ENCODE measurements at places on chromosomes 7 and 10.

GRCh38 chr7:116041615-116042014 is 11.1 kb upstream of the TFEC start:
- no peak for DNase-seq

DNA sequence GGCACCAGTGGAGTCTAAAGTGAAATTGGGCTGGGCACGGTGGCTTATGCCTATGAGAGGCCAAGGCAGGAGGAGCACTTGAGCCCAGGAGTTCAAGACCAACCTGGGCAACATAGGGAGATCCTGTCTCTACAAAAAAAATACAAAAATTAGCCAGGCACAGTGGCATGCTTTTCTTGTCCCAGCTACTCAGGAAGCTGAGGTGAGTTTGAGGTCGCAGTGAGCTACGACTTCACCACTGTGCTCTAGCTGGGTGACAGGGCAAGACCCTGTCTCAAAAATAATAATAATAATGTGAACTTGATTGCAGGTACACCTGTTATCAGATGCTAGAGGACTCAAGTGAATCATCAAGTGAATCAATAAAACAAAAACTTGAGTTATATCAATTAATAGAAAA is 108.0 kb downstream of the BTAF1 start:
- no peak for DNase-seq

- no peak for DNase-seq
Observed at GRCh38 chr10:52463826-52464225, 149.7 kb downstream of the DKK1 start.

GRCh38 chr7:2750004-2750407 is 62.0 kb downstream of the AMZ1 start:
- no peak for DNase-seq
